ENCODE measurements at places on chromosomes 16 and 17. TPM values are rescaled to one million over a fixed set of nuclear protein-coding genes. Genes with fewer than 3 reads are reported as not detected.

Gene GJD3
- total RNA-seq, result 0.52 TPM

Gene ARL2BP
- 37.1 TPM for total RNA-seq

Gene RNF43
- not detected for total RNA-seq

Gene CHST4
- total RNA-seq, result not detected

Gene PERCC1
- not detected for total RNA-seq

Gene TBX21
- total RNA-seq, result not detected

Gene ST6GALNAC2
- 2.6 TPM for total RNA-seq

Gene RRN3
- 26.6 TPM for total RNA-seq

Gene NTN1
- 6.8 TPM for total RNA-seq

Gene KCNH6
- not detected for total RNA-seq

Gene CPHXL2
- total RNA-seq, result not detected

Gene HYDIN
- 3.7 TPM for total RNA-seq

Gene KRT40
- total RNA-seq, result 6.3 TPM

Gene SLC5A11
- not detected for total RNA-seq

Gene CDH3
- not detected for total RNA-seq

Gene FAM83G
- total RNA-seq, result 0.52 TPM

Gene GCGR
- total RNA-seq, result not detected

Gene SLC38A8
- total RNA-seq, result not detected

Gene GPR179
- total RNA-seq, result not detected

Gene PLD6
- 4.2 TPM for total RNA-seq

Gene RFFL
- total RNA-seq, result 2.1 TPM

Gene DHRS13
- total RNA-seq, result 5.7 TPM

Gene TPSD1
- not detected for total RNA-seq

Gene CRYM
- total RNA-seq, result not detected

Gene RGS11
- total RNA-seq, result 0.52 TPM

Gene NOG
- total RNA-seq, result 8.9 TPM

Gene MYO19
- total RNA-seq, result 20.9 TPM

Gene SCN4A
- total RNA-seq, result 32.9 TPM

Gene CLEC3A
- total RNA-seq, result not detected

Gene TBC1D3B
- total RNA-seq, result not detected

Gene PIK3R6
- total RNA-seq, result 0.52 TPM

Gene NOD2
- 0.52 TPM for total RNA-seq

Gene PSMC5
- 41.2 TPM for total RNA-seq

Gene FOXC2
- under 0.01 TPM for total RNA-seq

Gene TP53TG3D
- total RNA-seq, result 1.0 TPM

Gene OR1F1
- total RNA-seq, result not detected

Gene TNFAIP1
- total RNA-seq, result 18.8 TPM

Gene ACSM3
- 2.6 TPM for total RNA-seq

Gene CFAP97D1
- not detected for total RNA-seq

Gene PLLP
- under 0.01 TPM for total RNA-seq

Gene LGALS9B
- total RNA-seq, result not detected

Gene RAB37
- 1.0 TPM for total RNA-seq

Gene PTX4
- 1.0 TPM for total RNA-seq

Gene HOXB2
- total RNA-seq, result 3.1 TPM

Gene CCL5
- total RNA-seq, result 0.52 TPM
